ENCODE measurements at places on chromosomes 3 and 15.

GRCh38 chr3:44424758-44425157 lies 52.7 kb downstream of the ZNF445 start:
- no peak for DNase-seq

GRCh38 chr15:59965741-59966140 lies 38.4 kb upstream of the FOXB1 start:
- no peak for DNase-seq

DNA sequence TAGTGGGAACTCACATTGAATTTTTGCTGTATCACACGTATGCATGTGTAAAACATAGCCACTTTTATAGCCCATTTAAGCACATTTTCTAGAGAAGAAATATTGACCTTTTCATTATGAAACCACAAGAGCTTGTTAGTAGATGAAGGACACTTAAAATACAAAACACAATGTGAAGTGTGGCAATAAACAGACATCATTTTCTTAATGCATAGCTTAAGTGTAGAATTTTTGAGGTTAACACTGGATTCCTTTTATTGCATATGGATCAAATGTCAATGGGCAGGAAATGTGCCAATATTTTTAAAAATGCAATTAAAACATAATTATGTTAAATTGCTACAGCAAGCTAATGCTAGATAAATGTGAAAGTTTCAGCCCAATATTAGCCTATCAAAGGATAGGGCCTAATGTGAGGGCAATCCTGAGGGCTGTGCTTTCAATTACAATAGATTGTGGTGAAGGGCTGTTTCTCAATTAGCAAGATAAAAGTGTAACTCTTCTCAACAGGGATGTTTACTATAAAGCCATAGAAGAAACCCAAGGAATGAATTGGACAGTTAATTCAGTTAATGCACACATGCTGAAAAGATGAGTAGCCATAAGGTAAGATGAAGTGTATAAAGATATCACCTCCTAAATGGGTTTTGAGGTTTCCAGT lies 489.0 kb upstream of the CDIN1 start:
- no peak for DNase-seq

GRCh38 chr3:132448216-132448961 lies 31.1 kb downstream of the DNAJC13 start:
- no peak for DNase-seq

- DNase-seq, result peak; percentile 8
Observed at GRCh38 chr3:128753715-128754114, 27.7 kb downstream of the RAB7A start.

DNA sequence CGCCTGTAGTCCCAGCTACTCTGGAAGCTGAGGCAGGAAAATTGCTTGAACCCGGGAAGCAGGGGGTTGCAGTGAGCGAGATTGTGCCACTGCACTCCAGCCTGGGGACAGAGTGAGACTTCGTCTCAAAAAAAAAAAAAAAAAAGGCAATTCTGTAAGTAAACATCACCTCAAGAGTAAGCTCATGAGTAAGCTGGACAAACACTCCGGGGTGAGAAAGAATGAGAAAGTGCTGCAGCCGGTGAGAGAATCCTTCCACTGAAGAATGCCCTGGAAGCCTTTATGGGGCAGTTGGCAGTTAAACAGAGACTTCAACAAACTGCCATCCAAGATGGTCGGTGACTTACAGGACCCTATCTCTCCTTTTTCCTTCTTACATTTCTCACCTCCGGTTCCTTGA lies 47.5 kb downstream of the FEZF2 start:
- no peak for DNase-seq

DNA sequence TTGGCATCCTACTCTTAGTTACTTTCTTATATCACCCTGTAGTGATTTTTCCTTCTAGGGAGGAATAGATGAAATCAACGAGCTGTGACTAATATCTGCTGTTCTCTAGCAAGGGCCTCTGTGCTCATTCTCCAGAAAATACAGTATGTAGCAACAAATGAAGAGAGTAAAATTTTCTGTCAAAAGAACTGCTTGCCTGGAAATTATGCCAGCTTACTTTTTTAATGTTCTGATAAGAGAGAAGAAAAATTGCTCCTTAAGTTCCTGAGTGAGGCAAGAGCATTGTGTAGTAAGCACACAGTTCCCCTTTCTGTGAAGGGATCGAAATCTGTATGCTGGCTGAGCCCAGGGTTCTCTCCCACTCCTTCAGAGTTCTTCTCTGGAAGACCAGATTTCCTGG lies 51.4 kb upstream of the GK5 start:
- DNase-seq, result no peak

GRCh38 chr3:149992416-149993058 lies 21.8 kb upstream of the PFN2 start:
- DNase-seq, result no peak

GRCh38 chr3:62057339-62058047 lies 315.9 kb downstream of the FEZF2 start:
- DNase-seq, result no peak

GRCh38 chr3:14785207-14786155 lies 33.3 kb upstream of the FGD5 start:
- no peak for DNase-seq

DNA sequence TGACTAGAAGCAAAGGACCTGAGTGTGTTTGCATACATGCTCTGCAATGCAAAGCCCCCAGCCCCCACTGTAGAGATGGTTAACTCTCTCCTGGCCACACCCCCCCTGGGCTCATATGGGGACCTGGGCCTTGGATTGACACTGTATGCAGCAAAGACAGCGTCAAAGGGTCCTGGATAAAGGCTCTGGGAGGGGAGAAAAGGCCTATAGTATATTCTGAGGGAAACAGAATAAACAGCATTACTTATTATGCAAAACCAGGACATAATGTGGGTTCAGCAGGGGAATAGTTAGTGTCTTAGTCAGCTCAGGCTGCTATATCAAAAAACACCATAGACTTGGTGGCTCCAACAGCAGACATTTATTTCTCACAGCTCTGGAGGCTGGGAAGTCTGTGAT lies 158.7 kb downstream of the APBA2 start:
- no peak for DNase-seq

DNA sequence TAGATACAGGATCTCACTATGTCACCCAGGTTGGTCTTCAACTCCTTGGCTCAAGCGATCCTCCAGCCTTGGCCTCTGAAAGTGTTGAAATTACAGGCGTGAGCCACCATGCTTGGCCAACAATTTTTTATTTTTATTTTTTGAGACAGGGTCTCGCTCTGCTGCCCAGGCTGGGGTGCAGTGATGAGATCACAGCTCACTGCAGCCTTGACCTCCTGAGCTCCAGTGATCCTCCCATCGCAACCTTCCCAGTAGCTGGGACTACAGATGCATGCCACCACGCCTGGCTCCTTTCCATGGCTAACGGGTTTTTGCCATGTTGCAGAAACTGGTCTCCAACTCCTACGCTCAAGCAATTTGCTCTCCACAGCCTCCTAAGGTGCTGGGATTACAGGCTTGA lies 20.2 kb upstream of the PIK3CB start:
- no peak for DNase-seq

GRCh38 chr3:184582646-184583577 lies 21.3 kb downstream of the EPHB3 start:
- DNase-seq, result no peak
